Activated CD8-positive, alpha-beta memory T cell treated with anti-CD3 and anti-CD28 coated beads for 1 hour (primary cell): ENCODE measurements at places on chromosomes 7 and 10.
A peak's percentile ranks its signal among the peaks of the same experiment; 100 is the strongest.

DNA sequence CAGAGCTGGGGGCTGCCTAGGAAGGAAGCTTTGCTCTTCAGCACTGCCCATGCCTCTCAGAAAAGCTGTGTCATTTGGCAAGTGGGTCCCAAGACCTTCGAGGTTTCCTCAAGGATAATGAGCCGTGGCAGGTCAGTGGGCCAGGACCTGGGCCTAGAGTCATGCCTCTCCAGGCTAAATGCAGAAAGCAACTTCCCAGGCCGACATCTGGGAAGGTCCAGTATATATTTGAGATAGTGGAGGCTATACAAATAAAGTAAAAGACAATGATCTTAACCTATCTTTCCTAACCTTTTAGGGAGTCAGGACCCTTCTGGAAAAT lies 2.4 kb upstream of the HOXA10 start:
- DNase-seq = no peak

GRCh38 chr10:58352956-58353610 lies 18.3 kb downstream of the UBE2D1 start:
- no peak for DNase-seq

GRCh38 chr10:18021725-18022480 lies 70.2 kb downstream of the SLC39A12 start:
- DNase-seq = no peak

GRCh38 chr10:103470761-103471653 lies 8.0 kb downstream of the CALHM3 start:
- peak; percentile 56 for DNase-seq

GRCh38 chr7:155248366-155248756 lies 49.3 kb upstream of the INSIG1 start:
- no peak for DNase-seq

- no peak for DNase-seq
Measured at GRCh38 chr7:79664884-79665676, 211.6 kb upstream of the MAGI2 start.

GRCh38 chr7:12358694-12359093 lies 45.0 kb downstream of the VWDE start:
- DNase-seq = no peak

- no peak for DNase-seq
Measured at GRCh38 chr10:33187427-33187999, 147.0 kb downstream of the NRP1 start.

DNA sequence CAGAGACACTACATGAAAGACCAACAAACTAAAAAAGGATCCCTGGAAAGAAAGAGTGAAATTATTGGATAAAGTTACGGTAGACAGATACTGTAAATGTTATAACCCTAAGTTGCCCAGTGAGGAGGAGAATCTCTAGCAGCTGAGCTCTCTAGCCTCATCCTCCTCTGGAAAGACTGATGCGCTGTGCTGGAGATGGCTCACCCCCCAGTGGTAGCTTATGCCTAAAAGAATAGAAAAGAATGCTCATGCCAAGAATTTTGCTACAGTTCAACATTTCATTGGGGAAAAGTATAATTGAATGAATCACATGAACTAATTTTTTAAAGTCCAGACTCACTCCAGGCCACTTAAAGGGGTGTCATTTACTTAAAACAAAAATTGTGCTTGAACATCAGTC lies 50.8 kb upstream of the RNF32 start:
- no peak for DNase-seq

DNA sequence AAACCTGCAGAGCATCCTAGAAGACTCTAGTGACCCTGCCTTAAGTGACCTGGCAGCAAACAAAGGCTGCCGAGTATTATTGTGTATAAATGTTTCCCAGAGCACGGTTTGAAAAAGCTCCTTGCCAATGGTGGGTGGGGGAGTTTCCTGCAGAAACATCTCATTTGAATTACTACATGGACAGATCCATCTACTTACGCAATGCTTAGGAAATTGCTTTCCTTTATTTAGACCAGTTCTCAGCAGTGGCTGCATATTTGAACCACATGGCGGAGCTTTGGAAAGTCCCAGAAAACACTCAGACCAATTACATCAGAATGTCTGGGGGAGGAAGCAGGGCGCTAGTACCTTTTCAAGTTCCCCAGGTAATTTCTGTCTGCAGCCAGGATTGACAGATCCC lies 560.9 kb downstream of the SDK1 start:
- DNase-seq = no peak

- DNase-seq = no peak
Measured at GRCh38 chr7:40586197-40586596, 451.4 kb downstream of the SUGCT start.

DNA sequence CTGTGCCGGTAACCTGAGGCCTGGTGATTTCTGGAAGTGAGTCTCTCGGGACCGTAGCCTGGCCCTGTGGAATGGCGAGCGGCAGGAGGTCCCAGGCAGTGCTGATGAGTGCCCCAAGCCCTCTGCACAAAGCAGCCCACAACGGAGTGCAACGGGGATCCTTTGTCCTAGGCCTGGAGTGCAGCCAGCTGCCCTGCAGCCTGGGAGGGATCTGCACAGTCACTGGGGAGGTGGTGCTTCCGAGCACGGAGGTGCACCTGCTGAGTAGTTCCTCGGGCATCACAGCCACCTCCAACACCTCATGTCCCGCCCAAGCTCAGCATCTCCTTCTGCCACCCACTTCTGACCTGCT lies 162.8 kb upstream of the ZMIZ1 start:
- DNase-seq = no peak

DNA sequence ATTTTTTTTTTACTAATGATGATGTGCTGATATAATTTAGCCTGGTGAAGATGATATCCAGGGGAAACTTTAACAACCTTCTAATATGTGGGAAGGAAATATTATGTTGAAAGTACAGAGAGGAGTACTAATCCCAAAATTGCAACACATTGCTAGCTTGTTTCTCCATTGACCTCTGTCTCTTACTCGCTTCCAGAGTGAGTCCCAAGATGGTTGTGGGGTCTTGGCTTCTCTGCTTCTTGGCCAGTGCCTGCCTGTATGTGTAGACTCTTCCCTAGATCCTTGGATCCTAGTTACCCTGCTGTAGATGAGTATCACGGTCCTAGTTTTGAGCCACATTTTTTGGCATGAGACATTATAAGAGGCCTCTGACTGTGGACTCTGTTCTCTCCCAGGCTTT lies 17.5 kb downstream of the BMPER start:
- DNase-seq = no peak

GRCh38 chr7:34747867-34748727 lies 90.1 kb downstream of the NPSR1 start:
- no peak for DNase-seq

- DNase-seq = no peak
Measured at GRCh38 chr7:78198756-78199155, 400.2 kb downstream of the PHTF2 start.

DNA sequence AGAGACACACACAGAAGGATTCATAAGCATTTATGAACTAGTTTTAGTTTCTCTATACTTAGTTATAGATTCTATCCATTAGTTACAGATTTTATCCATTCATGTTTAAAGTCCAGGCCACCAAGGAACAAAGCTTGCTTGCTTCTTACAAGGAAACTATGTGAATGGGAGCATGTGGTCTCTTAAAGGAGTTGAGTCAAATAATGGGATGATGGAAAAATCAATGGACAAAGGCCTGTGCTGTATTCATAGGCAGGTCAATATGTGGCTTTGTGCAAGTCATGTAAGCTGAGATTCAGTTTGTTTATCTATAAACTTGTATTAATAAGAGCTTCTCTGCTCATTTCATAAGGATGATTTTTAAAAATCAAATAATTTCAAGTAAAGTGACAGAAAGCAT lies 172.8 kb upstream of the CDK1 start:
- no peak for DNase-seq

- DNase-seq = no peak
Measured at GRCh38 chr10:121900443-121901174, 27.2 kb downstream of the ATE1 start.

DNA sequence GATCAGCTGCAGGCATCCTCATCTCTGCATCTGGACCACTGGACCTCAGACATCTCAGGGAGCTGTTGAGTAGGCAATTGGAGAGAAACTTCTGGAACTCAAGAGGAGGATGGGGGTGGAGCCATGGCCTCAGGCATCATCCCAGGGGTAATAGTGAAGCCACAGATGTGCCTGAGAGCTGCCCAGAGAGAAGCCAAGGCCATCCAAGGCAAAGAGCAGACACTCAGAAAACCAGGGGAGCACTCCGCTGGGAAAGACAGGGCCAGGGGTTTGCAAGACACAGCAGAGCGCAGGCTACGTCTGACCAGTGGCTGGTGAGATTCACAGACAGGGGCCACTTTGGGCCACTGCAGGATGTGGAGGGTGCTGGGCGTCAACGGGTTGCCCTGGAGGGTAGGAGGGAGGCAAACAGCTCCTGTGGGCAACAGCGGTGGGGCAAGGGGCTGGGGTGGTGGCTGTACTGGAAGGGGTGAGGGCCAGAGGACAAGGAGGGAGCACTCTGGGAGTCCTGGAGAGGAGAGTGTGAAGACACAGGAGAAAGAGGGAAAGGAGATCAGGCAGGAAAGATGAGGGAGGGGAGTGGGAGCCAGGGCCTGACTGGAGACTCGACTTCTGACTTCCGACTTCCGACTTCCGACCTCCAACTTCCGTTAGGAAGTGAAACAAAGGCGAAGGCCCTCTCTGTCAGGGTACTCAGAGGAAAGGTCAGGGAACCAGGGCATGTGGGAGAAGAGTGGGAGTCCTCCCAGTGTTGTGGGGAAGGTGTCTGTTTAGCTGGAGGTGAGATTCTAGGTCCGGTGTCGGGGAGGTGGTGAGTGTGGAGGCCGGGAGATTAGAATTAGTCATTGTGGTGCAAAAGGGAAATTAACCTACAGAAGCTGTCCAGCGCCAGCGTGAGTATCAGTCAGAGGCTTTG lies 69.7 kb upstream of the ANTXRL start:
- DNase-seq = no peak

DNA sequence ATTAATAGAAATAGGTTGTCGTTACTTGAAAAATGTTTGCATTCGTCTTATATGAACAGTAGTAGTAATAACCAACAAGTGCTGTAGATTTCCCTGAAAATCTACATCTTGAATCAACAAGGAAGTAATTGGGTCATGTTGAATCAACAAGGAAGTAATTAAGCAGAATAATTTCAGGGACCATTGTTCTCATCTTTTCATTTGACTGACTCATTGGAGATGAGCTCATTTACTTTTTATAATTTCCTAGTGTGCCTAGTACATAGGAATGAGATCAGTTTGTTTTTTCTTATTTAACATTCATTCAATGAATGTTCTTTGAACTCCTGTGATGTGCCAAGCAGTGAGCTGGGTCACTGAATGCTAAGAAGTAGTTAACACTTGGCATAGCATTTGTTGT lies 8.2 kb downstream of the CLDN12 start:
- DNase-seq = no peak

DNA sequence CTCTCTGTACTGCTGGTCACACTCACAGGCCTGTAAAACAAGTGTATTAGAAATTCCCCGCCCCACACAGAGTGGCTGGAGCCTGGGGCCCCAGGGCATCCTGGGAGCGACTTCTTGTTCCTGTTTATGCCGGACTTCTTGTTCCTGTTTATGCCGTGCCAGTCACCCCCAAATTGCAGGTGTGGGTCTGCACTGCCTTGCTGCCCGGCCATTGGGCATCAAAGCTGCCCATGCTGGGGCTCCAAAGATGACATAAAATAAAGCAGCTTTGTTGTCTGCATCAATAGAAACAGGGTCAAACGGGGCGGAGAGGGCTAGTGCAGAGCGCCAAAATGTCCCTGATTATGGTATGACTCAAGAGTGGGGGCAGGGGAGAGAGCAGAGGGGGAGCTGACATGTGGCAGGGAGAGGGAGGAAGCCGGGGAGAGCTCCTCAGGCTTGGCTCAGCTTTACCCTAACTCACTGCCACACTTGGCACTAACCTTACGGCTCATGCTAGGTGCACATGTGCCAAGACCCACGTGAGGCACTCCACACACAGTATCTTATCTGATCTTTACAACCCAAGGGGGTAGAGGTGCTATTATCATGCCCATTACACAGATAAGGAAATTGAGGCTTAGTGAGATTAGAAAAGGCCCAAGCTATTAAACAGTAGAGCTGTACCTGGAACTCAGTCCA lies 98.4 kb downstream of the PIP4K2A start:
- DNase-seq = no peak

DNA sequence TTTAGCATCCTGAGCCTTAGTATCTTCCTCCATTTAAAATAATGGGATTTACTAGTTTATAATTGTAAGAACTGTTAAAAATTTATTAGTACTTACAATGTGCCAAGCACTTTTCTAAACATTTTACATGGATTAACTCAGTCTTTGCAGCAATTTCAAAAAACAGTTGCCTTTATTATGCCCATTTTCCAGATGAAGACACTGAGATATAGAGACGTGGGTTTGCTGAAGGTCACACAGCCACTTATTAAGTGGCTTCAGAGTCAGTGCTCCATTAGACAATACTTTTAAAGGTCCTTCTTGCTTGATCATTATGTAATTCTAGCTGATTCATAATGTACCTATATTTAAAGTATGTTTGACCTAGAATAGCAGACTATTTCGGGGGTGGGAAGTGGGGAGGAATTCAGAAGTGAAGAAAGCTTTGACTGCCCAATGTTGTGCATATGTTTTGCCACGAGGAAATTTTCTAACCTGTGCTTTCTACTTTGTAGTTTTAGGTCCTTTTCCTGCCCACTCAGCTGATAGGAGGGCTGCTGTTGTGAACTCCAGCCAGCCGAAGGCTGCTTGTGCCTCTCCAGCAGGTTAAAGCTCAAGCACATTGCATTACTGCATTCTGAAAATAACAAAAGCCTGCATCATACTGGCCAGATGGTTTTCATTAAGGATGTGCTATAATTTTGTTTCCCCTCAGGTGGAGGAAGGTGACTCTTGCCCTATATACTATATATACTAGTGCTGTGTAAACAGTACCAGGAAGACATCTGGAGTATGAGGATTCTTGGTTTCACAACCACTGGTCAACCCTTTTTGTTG lies 4.3 kb downstream of the PLEKHA8 start:
- DNase-seq = no peak

DNA sequence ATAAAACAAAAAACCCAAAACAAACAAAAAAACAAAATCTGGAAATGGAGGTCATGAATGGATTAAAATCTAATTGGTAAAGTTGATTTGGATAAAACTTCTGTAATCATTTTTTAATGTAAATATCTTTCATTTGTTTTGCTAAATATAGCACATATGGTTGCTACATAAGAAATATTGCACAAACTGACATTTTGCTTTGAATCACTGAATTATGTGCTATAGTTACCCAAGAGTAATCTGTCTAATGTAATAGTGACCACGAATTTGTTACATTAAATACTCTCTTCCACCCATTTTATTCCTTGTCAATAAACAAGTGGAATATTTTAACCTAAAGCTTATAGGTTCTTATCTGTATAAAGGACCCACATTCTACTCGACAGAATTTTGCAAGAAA lies 6.2 kb downstream of the CFAP58 start:
- DNase-seq = no peak

- no peak for DNase-seq
Measured at GRCh38 chr10:107417446-107417845, 252.9 kb upstream of the SORCS1 start.
